Esophagus squamous epithelium (tissue), 5 donors: ENCODE measurements at places on chromosomes 5 and 9.

DNA sequence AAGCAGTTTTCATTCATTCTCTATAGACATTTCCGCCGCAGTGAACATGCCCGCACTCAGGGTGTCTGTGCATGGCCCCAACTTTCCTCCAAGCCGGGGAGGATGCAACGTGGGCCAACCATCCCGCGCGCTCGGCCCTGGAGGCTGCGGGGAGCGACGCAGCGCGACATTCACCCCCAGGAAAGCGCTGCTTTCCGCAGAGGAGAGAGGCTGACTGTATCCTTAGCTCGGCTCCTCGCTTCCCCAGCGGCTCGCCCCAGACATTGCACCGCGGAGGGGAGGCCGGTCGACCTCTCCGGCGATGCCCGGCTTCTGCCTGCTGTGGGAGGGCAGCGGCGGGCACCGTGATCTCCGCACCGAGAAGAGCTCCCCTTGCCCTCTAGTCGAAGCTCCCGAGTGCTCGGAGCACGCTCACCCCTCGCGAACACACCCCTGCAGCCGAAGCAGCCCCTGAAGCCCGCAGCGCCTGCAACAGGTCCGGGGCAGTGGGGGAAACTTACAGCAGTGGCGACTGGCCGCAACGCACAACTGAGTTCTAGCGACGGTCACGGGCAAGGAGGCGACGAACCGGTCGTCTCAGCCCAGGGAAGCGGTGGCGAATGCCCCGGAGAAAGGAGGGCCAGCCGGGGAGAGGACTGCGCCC is 600 bp downstream of the ENC1 start:
- no peak for DNase-seq

GRCh38 chr9:3059781-3060468 is 216.0 kb upstream of the PUM3 start:
- no peak for DNase-seq

- no peak for DNase-seq
Observed at GRCh38 chr5:154406231-154406630, 39.6 kb upstream of the SAP30L start.

DNA sequence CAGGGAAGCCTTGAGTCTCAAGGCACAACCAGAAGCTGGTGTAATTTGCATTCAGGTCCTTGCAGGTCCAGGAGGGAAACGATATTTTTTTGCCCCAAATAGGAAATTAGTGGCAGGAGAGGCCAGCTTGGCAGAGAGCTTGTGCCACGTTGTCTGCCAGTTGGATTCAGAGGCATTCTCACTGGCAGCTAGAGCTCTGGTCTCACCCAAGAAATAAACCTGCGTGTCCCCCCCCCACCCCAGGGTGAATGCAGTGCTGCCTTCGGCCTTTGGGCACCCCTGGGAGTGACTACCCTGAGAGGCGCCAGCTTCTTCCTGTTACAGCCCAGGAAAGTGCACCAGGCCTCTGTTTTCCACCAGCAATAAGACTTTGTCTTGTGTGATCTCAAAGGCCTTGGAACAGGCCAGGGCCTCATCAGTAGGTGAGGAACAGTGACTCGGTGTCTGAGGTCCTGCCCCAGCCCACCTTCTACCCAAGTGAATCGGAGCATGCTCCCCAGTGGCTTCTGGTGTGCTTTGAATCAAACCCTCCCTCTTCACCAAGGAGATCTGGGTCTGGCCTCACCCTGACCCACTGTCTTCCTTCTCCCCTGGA is 68.4 kb downstream of the HSPA4 start:
- no peak for DNase-seq

- no peak for DNase-seq
Observed at GRCh38 chr9:5557606-5558587, 47.6 kb downstream of the PDCD1LG2 start.

- no peak for DNase-seq
Observed at GRCh38 chr9:71962328-71962727, 50.9 kb downstream of the C9orf85 start.

DNA sequence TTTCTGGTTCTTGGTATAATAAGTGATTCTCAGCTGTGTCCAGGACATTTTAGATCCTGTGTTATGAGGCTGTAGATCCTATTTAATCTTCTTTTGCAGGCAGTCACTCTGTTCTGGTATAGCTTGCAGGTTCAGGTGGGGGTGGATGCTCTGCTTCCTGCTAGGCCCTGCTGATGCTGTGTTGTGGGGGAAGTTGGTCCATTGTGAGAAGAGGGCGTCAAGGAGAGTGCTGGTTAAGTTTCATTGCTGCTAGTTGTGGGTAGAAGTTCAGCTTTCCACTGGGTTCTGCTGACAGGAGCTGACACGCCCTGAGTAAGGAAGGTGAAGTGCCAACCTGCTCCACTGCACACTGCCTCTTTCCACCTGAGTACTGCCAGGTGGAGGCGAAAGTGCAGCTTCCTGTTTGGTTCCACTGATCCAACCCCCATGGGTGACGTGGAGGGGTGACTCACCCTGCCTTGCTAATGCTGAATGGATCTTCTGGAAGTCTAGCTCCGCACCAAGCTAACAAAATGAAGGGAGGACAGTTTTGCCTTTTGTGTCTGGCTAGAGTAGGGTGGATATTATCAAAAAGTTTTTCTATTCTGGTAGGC is 16.3 kb downstream of the NMRK1 start:
- DNase-seq: no peak

DNA sequence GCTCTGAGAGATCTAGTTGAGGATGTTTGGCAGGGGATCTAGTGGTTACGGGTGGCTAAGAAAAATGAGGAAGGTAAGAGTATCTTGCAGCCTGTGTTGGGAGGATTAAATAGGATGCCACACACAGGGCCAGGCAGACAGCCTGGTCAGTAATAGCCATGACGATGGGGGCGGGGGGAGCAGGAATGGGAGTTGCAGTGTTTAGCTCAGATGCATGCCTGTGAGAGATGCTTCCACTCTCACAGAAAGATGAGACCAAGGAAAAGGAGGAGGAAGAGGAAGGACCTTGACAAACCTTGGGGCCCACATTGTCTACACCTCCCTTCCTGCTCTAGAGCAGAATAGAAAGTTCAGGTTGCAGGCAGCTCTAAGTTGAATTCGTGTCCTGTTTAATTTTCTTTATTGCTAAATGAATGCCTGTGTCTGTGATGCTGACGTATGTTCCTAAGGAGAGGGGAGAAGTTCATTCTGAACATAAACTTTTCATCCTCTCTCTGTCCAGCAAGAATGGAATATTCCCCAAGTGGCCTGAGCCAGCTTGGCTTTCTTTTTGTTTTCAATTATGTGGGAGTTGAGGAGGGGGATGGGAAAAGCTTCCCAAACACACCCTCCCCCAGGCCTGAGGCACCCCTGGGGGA is 28.7 kb downstream of the TGFBI start:
- no peak for DNase-seq

- DNase-seq: no peak
Observed at GRCh38 chr9:87505869-87506678, 8.4 kb downstream of the DAPK1 start.

DNA sequence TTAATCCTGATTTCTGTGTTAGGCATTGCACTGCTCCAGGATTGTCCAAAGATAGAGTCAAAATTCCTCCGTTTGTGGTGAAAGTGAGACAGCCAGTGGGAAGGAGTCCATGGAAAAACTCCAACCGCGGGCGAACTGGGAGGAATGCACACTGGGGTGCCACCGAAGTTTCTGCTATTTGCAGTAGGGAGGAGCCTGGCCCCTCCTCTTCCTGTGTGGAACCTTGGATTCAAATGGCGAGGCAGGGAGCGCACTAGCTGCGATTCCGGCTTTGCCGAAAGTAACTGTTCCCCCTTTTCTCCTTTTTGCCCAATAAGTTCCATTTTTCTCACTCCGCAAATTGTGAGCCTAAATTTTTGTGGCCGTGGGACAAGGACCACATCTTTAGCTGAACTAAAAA is 9.3 kb downstream of the BAAT start:
- DNase-seq: no peak

GRCh38 chr5:34709861-34710673 is 53.9 kb downstream of the RAI14 start:
- DNase-seq: no peak

DNA sequence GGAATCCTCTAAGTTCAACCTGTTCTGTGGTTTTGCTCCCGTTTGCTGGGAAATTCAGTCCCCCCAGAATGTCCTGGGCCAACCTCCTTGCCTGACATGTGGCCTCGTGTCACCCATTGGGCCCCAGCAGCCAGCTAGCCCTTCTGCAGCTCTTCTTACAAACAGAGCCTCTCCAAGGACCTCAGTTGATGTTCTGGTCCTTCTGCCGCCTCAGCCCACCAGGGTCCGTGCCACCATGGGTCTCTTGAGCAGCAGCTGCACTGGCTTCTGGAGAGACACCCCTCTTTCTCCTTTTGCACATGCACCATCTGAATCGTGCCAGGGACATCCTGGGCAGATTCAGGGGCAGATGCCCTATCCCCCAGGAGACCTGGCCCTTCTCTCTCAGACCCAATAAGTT is 85.0 kb downstream of the LMX1B start:
- DNase-seq: no peak

- no peak for DNase-seq
Observed at GRCh38 chr9:128565578-128565977, 13.2 kb downstream of the SPTAN1 start.

DNA sequence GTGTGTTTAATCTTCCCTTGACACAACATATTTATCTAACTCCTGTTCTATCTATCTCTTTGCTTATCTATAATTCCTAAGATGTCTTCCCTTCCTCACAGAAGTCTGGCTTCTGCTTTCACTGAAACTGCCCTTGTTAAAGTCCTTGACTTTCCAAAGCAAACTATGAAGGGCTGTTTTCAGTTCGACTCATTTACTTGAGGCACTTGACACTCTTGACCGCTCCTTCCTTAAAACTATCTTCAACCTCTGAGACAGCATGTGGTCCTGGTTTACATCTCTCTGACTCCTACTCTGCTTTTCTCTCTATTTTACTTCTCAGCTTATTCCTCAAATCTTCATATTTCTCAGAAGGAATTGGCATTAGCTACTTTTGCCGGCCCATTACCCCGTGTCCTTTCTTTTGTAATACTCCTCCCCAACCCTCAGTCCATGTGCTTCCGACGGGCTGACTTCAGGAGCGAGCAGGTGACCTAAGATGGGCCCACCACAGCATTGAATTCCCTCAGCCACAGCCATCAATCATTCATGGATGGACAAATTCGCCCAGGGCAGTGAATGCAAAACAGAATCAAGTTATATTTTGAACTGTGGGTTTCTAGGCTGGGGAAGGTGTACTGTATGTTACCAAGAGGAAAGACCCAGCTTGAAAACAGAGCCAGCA is 1089.2 kb downstream of the PTPRD start:
- DNase-seq: no peak

- DNase-seq: no peak
Observed at GRCh38 chr5:96088706-96089498, 127.3 kb upstream of the ELL2 start.

DNA sequence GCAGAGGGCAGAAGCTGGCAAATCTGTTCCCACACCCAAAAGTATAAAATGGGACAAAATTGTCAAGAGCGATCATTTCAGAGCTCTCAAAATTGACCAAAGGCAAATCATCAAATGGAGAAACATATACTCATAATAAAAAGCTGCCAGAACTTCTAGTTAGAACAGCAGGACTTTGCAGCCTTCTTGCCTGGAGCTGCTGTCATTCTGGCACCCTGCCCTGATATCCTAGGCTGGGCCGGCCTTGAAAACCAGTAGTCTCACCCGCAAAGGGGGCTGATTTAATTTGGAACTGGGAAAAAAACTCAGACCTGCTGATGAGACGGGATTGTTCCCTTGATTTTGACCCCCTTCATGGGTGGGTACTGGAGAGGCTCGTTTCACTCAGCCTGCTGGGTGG is 18.5 kb downstream of the OR2V1 start:
- no peak for DNase-seq
